AG10803 (cell line): ENCODE measurements at places on chromosomes 3 and 15.

GRCh38 chr15:95327183-95327525, 1003.3 kb upstream of the NR2F2 start:
- no peak for DNase-seq

- no peak for DNase-seq
Observed at GRCh38 chr3:152356870-152357276, 88.1 kb downstream of the MBNL1 start.

GRCh38 chr3:172258624-172259023, 189.6 kb downstream of the GHSR start:
- DNase-seq, result peak; percentile 49

DNA sequence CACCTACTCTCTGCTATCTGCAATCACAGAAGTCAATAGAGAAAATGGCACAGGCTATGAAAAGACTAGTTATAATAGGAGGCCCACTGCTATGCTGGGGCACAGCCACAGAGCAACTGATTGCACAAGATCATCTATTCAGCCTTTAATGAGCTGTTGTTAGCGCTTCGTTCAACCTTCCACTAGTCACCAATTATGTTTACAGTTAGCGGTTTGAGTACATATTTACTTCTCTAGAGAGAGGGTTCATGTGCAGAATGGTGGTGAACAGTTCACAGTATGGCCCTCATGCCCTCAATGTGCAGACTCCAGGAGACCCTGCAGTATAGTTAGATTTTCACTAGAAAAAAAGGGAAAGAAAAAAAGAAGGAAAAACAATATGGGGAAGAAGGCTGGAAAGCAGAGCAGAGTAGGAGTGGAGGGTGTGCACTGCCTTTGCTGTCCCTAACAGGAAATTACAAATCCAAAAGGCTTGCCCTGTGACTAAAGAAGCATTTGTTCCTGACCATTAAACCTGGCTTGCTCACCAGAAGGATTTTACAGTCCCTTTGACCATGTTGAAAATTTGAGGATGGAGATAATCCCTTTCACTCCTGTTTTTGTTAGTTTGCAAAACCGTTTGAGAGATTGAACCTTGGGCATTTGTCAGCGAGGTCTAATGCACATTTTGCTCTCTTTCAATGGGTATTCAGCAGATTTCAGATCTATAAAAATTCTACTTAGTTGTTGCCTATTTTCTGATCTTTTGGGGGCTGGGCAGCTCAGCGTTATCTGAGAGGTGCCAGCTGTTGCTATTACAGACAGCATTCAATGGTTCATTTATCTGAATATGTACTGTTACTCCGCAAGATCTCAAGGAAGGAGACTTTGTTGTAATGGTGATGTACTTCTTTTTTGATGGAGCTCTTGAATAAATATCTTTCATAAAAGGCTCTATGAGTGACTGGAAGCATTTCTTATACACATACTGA, 296.1 kb downstream of the LSAMP start:
- DNase-seq, result no peak

GRCh38 chr15:63181648-63182047, 7.8 kb upstream of the RAB8B start:
- DNase-seq, result no peak

DNA sequence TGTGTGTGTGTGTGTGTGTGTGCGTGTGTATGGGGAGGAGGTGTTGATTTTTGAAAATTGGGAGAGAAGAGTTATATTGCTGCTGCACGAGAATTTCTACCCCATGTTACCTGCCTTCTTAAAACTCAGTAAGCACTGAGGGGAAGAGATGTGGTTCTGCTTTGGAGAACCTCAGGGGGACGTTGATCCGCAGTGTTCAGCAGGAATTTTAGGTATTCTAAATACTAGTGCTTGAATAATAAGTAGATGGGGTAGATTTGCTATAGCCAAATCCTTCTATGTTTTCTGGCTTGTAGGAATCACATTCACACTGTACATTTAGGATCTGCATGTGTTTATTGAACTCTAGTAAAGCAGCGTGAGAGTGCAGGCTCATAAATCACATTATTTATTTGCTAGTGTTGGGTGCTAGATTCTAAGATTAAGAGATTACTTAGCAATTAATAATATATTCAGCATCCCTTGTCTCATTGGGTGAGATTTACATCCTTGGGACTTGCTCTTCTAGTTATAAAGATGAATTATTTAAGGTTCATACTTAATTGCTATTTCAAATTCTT, 268.1 kb downstream of the MFSD1 start:
- no peak for DNase-seq

DNA sequence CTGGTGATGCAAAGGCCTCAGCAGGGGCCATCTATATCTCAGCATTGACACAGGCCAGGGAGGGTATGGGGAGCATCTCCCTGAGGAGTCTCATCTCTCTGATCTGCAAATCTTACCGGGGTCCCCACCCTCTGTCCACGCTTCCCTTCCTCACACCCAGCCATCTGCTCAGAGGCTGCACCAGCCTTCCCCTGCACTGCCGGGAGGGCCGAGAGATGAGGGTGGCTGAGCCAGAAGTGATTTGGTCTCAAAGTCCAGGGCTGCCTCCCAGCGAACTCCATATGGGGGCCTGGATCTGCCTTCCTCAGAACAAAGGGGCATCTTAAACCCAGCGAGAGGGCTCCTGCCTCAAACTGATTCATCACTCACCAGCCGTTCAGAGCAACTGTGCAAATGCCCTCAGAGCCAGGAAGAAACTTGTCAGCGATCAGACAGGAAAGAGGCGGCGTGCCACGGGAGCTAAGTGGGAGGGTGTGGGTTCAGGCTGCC, 4.6 kb downstream of the IGDCC3 start:
- DNase-seq, result no peak
